ENCODE measurements at places on chromosomes 7 and 10. TPM values are rescaled to one million over a fixed set of nuclear protein-coding genes. Genes with fewer than 3 reads are reported as not detected.

Gene CYP3A7
- 0.12 TPM for total RNA-seq

Gene GUSB
- 17.7 TPM for total RNA-seq

Gene TFPI2
- total RNA-seq, result 144 TPM

Gene SLC13A1
- total RNA-seq, result not detected

Gene SPDYE16
- not detected for total RNA-seq

Gene NPY4R
- not detected for total RNA-seq

Gene MDFIC
- total RNA-seq, result 19.9 TPM

Gene AKR1C1
- total RNA-seq, result 1.6 TPM

Gene GIMAP6
- not detected for total RNA-seq

Gene ACBD7
- 1.6 TPM for total RNA-seq

Gene LRRN3
- not detected for total RNA-seq

Gene APBB1IP
- total RNA-seq, result 1.6 TPM

Gene PRPS1L1
- total RNA-seq, result not detected

Gene GPR26
- not detected for total RNA-seq

Gene ZNF277
- 19.0 TPM for total RNA-seq

Gene IDI2
- not detected for total RNA-seq

Gene FAM237B
- not detected for total RNA-seq

Gene ATOH7
- total RNA-seq, result 0.58 TPM

Gene AZGP1
- not detected for total RNA-seq

Gene UNCX
- 0.65 TPM for total RNA-seq

Gene NPC1L1
- total RNA-seq, result 0.23 TPM

Gene ABCB4
- 12.6 TPM for total RNA-seq

Gene PTER
- total RNA-seq, result 9.7 TPM

Gene NME8
- not detected for total RNA-seq

Gene STEAP2
- 2.7 TPM for total RNA-seq

Gene IL6
- total RNA-seq, result 40.4 TPM

Gene PNLIPRP2
- total RNA-seq, result not detected

Gene KAZALD1
- total RNA-seq, result 4.5 TPM

Gene TMEM196
- not detected for total RNA-seq

Gene BMPER
- total RNA-seq, result 0.29 TPM

Gene DLX5
- total RNA-seq, result not detected

Gene TMEM72
- total RNA-seq, result not detected

Gene NPTX2
- total RNA-seq, result 0.07 TPM

Gene PITRM1
- total RNA-seq, result 172 TPM

Gene TEX47
- not detected for total RNA-seq

Gene PAX4
- total RNA-seq, result not detected

Gene DMBT1
- total RNA-seq, result not detected

Gene XRCC2
- 10.3 TPM for total RNA-seq

Gene CCDC136
- total RNA-seq, result 4.5 TPM

Gene PEX1
- 11.2 TPM for total RNA-seq

Gene ACTL6B
- total RNA-seq, result not detected

Gene SPDYE9
- not detected for total RNA-seq

Gene BAIAP2L1
- 46.8 TPM for total RNA-seq

Gene PLCE1
- 2.2 TPM for total RNA-seq

Gene C10orf53
- not detected for total RNA-seq

Gene SLC39A12
- total RNA-seq, result not detected

Gene HIBADH
- total RNA-seq, result 43.0 TPM

Gene ADD3
- total RNA-seq, result 30.0 TPM

Gene ADCYAP1R1
- total RNA-seq, result not detected

Gene PLEKHS1
- not detected for total RNA-seq

Gene CYP17A1
- total RNA-seq, result not detected

Gene GTPBP4
- total RNA-seq, result 66.5 TPM

Gene HMX2
- not detected for total RNA-seq

Gene GRIFIN
- total RNA-seq, result not detected

Gene PKD2L1
- not detected for total RNA-seq

Gene RSPH10B2
- 0.07 TPM for total RNA-seq

Gene LRRC18
- total RNA-seq, result not detected

Gene PRF1
- not detected for total RNA-seq

Gene ZNF853
- total RNA-seq, result 5.6 TPM
